Eye (tissue), 1 donor: ENCODE measurements at places on chromosomes 11 and 22.

GRCh38 chr11:123202155-123203151 is 7.4 kb upstream of the CLMP start:
- peak; percentile 78 for DNase-seq

DNA sequence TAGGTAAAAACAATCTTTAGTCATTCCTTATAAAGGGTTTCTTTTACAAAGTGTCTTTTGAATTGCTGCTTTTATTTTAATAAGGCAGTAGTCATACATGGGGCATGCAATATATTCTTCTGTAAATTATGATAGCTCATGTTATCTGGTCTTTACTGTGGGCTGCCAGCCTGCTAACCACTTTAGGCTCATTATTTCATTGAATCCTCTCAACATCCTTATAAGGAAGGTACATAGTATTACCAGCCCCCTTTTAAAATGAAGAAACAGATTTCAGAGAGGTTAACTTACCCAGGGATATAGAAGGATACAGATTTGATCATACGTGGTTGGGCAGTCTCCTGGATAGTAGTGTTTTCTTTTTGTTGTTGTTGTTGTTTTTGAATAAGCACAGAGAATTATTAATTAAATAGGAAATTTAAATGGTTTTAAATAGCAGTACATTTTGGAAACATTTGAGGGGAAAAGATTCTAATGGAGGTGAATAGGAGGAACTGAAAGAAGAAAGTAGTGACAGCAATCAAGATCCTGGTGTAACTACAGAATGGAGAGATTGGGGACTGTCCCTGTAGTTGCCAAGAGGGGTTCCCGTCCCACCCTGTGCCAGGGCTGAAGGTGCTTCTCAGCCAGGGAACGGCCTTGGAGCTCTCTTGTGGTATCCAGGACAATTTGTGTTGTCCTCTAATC is 21.0 kb downstream of the SPECC1L start:
- DNase-seq, result no peak

DNA sequence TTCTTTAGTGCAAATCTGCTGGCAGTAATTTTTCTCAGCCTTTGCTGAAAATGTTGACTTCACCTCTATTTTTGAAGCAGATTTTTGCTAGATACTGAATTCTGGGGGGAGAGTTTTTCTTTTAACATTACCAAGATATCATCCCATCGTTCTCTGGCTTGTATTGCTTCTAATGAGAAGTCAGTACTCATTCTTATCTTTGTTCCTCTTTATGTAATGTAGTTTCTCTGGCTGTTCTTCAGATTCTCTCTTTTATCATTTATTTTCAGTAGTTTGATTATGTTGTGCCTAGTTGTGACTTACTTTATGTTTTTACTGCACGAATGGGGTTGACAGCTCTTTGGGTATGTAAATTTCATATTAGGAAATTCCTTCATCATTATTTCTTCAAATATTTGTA is 318.7 kb upstream of the PITPNB start:
- no peak for DNase-seq

DNA sequence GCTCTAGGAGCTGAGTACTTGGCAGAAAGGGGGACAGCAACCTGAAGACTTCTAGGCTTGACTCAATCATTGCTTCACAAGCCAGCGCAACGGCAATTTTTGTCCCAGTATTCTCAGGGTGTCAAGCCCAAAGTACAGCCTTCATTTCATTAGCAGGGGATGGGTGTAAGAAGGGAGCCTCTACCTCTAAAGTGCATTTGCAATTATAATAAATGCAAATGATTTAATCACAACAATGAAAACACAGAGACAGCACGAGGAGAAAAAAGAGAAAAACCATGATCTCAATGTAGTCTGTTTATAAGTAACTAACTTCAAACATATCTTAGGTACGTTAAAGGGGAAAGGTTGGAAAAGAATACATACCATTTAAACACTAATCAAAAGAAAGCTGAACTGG is 34.7 kb downstream of the ZBTB44 start:
- no peak for DNase-seq

DNA sequence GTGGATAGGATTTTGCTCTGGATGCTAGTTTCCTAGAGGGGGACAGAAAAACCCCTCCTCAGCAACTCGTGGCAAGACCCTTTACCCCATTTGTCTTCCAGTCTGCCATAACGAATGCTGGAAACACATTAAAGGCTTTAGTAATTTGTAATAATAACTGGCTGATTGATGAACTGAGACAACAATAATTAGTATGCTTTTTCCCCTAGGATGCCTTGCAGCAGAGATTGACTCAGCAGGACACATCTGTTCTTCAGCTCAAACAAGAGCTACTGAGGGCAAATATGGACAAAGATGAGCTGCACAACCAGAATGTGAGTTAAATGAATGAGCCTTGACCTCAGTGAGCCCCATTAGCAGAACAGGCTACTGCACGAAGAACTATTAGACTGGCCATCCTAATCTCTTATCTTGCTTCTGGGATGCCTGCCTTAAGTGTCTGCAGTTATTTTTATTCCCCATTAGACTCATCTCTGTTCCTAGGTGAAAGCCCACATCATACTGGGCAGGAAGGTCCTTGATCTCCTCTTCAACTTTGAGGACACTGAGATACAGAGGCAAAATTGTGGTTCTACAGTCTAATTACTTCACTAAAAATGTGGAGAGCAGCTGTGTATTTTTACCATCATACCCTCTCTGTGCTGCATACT is 32.9 kb upstream of the DLAT start:
- DNase-seq, result peak; percentile 30

DNA sequence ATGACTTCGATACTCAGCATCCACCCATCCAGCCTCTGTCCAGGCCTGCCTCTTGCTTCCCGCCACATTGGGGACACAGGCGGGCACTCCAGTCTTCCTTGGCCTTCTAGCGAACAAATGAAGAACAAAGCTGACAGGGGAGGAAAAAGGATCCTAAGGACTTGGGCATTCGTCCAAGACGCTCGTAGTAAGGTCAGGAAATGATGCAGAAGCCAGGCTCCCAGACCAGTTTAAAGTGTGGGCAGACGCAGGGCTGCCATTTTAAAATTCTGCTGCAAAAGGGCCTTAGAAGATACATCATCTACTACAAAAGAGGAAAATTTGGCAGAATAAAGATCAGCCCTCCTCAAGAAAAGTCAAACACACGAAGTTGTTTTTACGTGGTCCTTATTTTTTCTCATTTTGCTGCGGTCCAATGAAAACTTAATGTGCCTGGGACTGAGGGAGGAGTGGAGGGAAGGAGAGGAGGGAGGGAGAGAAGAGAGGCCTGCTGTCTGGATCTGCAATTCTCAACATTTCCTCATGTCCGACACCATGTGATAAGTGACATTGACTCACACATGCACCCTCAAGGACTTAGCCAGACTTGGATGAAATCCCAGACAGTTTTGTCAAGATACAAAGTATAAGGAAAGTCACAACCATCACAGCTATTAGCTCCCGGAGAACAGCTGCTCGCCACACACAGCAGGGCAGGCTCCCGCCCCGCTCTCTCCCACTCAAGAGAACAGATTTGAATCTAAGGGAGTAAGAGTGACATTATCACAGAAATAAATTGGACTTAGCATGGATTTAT is 5.7 kb downstream of the DNAL4 start:
- peak; percentile 53 for DNase-seq

GRCh38 chr22:20113551-20114310 is 2.2 kb upstream of the RANBP1 start:
- no peak for DNase-seq

GRCh38 chr11:60065801-60066200 is 9.3 kb downstream of the MS4A3 start:
- DNase-seq, result no peak

GRCh38 chr22:26570864-26571525 is 18.9 kb downstream of the TPST2 start:
- DNase-seq, result no peak

- no peak for DNase-seq
These were observed 44.2 kb downstream of the SHANK2 start for GRCh38 chr11:71208011-71208774.
